Lung (tissue), 17 donors: ENCODE measurements at places on chromosomes 5 and 9. TPM values are rescaled to one million over a fixed set of nuclear protein-coding genes. Genes with fewer than 3 reads are reported as not detected.

The C9orf50 gene
- total RNA-seq = 0.28 TPM

The CDKN2B gene
- total RNA-seq = 16.1 TPM

The PLCXD3 gene
- 2.1 TPM for total RNA-seq

The FBP2 gene
- not detected for total RNA-seq

The COL23A1 gene
- total RNA-seq = 4.4 TPM

The ANKRD33B gene
- total RNA-seq = 2.2 TPM

The CREBRF gene
- total RNA-seq = 22.8 TPM

The ETF1 gene
- total RNA-seq = 58.5 TPM

The LTC4S gene
- total RNA-seq = 4.0 TPM

DNA sequence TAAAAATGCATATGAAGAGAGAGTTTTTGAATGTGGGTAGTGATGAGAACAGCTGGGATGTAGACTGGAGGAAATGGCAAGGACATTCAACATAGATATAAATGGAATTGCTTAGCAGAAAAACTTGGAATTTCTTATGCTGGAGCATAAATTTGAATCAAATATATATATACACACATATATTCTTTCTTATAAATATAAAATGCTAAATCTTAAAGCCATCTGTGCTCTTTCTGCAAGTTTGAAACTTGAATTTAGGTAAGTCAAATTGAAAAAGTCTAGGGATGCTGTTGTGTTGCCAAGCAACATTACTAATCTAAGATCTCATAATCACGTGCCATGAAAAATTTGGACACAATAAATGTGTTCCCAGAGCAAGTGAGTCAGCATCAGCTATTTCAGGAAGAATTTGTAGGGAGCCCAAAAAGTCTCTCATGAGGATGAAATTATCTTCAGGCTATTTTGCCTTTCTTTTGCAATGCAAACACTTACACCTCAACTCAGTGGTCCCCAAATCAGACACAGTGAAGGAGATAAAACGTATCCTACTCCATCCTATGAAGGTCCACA is 58.4 kb upstream of the ALDH1A1 start:
- H3K4me1 ChIP-seq = no peaks in the 10 kb centered on the region
- H3K27ac ChIP-seq = peak overlapping the region; percentile 21
- no peak for DNase-seq
- H3K27me3 ChIP-seq = no peaks in the 10 kb centered on the region
- H3K4me3 ChIP-seq = no peak overlapping the region

DNA sequence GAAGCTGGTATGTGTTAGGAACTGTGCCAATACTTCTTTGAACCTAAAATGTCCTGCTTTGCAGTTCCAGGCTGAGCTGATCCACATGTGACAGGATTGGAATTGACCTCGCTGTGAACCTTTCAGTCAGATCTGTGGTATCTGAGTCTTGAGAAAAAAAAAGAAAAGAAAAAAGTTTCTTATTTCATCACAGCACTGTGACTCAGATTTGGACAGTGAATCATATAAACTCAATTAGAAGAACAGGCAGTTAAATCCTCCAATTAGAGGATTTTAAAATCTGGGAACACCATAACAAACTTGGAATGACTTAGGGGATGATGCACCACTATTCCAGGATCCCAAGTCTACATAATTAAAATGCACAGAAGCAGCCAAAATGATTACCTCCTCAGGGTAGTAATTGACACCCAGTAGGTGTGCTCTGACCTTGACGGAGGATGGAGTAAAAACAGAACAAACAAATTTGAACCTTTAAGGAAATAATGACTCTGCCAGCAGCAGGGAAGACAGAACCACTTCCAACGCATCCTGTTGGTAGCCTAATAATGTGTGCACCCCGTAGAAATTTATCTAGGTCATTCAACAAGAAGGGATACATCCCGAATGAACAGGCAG is 57.8 kb upstream of the RAI14 start:
- H3K36me3 ChIP-seq = no peaks in the 10 kb centered on the region
- DNase-seq = peak; percentile 55
- no peak overlapping the region for H3K4me3 ChIP-seq
- no peak overlapping the region for H3K27ac ChIP-seq
- peaks cover 18% of the 10 kb centered on the region for H3K4me1 ChIP-seq
- no peaks in the 10 kb centered on the region for H3K27me3 ChIP-seq

- no peak overlapping the region for H3K4me3 ChIP-seq
- no peak overlapping the region for H3K27ac ChIP-seq
- no peaks in the 10 kb centered on the region for H3K36me3 ChIP-seq
- peak; percentile 93 for DNase-seq
- H3K27me3 ChIP-seq = no peaks in the 10 kb centered on the region
- H3K4me1 ChIP-seq = peaks cover 5% of the 10 kb centered on the region
Observed at GRCh38 chr5:170597872-170598271, 94.1 kb downstream of the KCNIP1 start.

- H3K4me1 ChIP-seq = no peaks in the 10 kb centered on the region
- no peaks in the 10 kb centered on the region for H3K27me3 ChIP-seq
- DNase-seq = no peak
- H3K27ac ChIP-seq = no peak overlapping the region
- no peaks in the 10 kb centered on the region for H3K36me3 ChIP-seq
- H3K4me3 ChIP-seq = no peak overlapping the region
Observed at GRCh38 chr9:16681652-16681987, 188.8 kb downstream of the BNC2 start.

DNA sequence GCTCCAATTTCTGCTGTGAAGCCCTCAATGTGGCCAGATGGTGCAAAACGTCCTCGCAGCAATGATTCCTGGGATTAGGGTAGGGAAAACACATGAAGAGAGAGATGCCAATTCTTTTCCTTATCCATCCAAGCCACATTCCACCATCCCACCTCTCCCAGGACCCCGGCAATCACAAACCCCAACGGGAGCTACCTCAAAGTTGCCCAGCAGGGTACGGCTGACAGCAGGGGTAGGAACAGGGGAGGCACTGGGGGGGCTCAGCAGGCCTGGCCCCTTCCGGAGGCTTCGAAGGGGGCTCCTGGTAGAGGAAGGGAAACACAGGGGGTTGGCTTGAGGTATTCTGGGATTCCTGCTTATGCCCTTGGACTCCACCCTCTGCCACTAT is 3.4 kb upstream of the STOML2 start:
- peaks cover 34% of the 10 kb centered on the region for H3K36me3 ChIP-seq
- H3K4me1 ChIP-seq = peaks cover 19% of the 10 kb centered on the region
- H3K4me3 ChIP-seq = no peak overlapping the region
- no peaks in the 10 kb centered on the region for H3K27me3 ChIP-seq

- H3K4me3 ChIP-seq = no peak overlapping the region
- no peaks in the 10 kb centered on the region for H3K27me3 ChIP-seq
- H3K27ac ChIP-seq = no peak overlapping the region
Observed at GRCh38 chr9:94175669-94176068, 83.4 kb upstream of the ZNF169 start.

GRCh38 chr9:26462213-26462612 is 430.4 kb downstream of the CAAP1 start:
- no peak for DNase-seq
- H3K4me1 ChIP-seq = no peaks in the 10 kb centered on the region
- no peaks in the 10 kb centered on the region for H3K36me3 ChIP-seq
- H3K4me3 ChIP-seq = no peak overlapping the region

GRCh38 chr9:86508208-86508903 is 154.1 kb upstream of the TUT7 start:
- no peaks in the 10 kb centered on the region for H3K27me3 ChIP-seq
- no peaks in the 10 kb centered on the region for H3K36me3 ChIP-seq
- no peak for DNase-seq
- H3K4me3 ChIP-seq = no peak overlapping the region
- no peak overlapping the region for H3K27ac ChIP-seq
- no peaks in the 10 kb centered on the region for H3K4me1 ChIP-seq

DNA sequence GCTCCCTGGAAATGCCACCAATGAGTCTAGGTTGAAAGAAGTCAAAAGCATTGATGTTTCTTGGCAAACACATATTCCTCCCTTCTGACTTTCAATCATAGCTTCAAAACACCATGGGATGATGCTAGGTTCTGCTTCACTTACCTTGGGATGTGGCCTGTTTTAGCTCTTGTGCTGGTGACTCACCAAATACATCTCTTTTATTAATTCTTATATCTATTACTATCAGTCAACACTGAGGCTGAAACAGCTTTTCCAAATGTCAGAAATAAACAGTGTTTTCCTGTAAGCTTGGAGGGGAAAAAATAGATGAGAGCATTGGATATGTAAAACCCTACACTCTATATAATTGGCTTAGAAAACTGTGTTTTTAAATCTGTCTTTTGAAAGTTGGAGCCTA is 245.4 kb upstream of the NREP start:
- no peak overlapping the region for H3K4me3 ChIP-seq
- no peaks in the 10 kb centered on the region for H3K4me1 ChIP-seq
- H3K27ac ChIP-seq = no peak overlapping the region
- H3K36me3 ChIP-seq = no peaks in the 10 kb centered on the region

DNA sequence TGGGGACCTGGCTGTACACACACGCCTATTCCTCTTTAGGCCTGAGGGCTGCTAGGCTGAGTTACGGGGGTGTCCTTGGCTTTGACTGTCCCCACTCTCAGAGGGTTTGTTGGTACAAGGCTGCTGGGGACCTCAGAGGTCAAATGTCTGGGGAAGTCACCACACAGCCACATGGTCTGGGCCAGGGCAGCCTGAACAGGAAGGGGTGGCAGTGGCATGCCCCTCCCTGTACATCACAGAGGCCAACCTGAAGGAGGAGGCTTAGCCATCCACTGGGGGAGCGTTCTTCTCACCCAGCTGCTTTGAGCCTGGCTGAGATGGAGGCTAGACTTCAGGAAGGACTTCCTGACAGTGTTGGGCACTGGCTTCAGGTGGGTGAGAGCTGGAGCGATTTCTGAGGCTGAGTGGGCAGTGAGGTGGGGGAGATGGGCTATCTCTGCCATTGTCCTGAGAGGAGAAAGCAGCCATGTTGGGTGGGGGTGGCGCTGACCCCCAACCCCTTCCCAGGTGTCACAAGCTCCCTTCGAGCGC is 36.3 kb downstream of the CXXC5 start:
- no peaks in the 10 kb centered on the region for H3K4me1 ChIP-seq
- no peak overlapping the region for H3K4me3 ChIP-seq
- H3K36me3 ChIP-seq = no peaks in the 10 kb centered on the region

DNA sequence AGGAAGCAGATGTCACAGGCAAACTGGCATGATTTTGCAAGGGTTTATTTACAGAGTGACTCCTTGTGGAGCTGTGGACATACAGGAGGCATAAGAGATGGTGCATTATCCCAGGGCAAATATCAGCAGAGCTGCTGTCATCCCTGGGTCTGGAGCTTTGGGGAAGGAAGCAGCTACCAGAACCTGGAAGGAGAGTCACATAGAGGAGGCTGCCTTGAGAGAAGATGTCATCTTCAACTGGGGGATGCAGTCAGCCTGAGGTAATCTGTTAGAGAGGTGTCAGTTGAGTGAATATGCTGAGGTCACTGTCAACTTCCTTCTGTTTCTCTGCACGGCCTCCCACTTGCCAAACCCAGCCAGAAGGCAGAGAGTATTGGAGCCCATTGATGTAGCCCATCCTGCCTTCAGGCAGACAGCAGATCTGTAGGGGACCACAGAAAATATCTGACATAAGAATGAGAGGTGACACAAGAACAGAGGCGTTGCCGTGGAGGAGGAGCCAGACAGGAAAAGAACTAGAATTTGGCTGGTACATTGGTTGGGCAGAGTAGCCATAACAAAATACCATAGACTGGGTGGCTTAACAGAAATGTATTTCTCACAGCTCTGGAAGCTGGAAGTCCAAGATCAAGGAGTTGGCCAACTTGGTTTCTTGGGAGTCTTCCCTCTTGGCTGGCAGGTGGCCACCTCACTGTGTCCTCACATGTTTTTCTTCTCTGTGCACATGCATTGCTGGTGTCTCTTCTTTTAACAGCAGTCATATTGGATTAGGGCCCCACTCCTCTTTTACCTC is 102.8 kb downstream of the SNX18 start:
- H3K27me3 ChIP-seq = no peaks in the 10 kb centered on the region
- no peak for DNase-seq
- no peak overlapping the region for H3K4me3 ChIP-seq
- no peaks in the 10 kb centered on the region for H3K36me3 ChIP-seq
- no peak overlapping the region for H3K27ac ChIP-seq
- H3K4me1 ChIP-seq = no peaks in the 10 kb centered on the region

DNA sequence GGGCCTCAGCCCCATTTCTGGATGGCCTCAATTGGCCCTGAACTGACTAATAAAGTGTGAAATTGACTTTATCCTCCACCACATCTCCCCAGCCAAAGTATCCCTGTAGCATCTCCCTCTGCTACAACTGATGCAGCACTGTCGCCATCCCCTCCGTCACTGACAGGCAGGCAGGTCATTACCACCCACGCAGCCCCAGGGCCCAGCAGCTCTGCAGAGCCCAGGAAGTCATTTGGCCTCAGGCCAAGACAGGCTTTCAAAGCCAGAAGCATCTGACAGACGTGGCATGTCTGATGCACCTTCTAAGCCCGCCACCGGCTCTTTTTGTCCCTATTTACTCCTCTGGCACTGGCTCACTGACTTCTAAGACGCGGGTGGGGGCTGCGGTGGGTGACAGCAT is 65.3 kb downstream of the ARHGEF37 start:
- peak; percentile 86 for DNase-seq
- H3K27ac ChIP-seq = no peak overlapping the region
- H3K4me1 ChIP-seq = no peaks in the 10 kb centered on the region
- H3K4me3 ChIP-seq = no peak overlapping the region

GRCh38 chr5:141338538-141339306 is at the start of gene PCDHGA2:
PCDHGA2 (plus strand) TSS chr5:141338760.
- H3K36me3 ChIP-seq = no peaks in the 10 kb centered on the region
- peak; percentile 72 for DNase-seq
- H3K27ac ChIP-seq = peak within 1 kb of the TSS; percentile 87

- H3K27ac ChIP-seq = no peak overlapping the region
- no peak for DNase-seq
- H3K4me3 ChIP-seq = no peak overlapping the region
- peaks cover 36% of the 10 kb centered on the region for H3K36me3 ChIP-seq
Observed at GRCh38 chr5:134813407-134813806, 32.4 kb upstream of the C5orf24 start.

GRCh38 chr5:10736354-10736753 is 24.7 kb downstream of the DAP start:
- peaks cover 3% of the 10 kb centered on the region for H3K4me1 ChIP-seq
- no peak overlapping the region for H3K4me3 ChIP-seq
- no peak for DNase-seq
- H3K27me3 ChIP-seq = no peaks in the 10 kb centered on the region
- no peak overlapping the region for H3K27ac ChIP-seq

GRCh38 chr5:159422361-159422760 is 92.1 kb upstream of the IL12B start:
- H3K36me3 ChIP-seq = no peaks in the 10 kb centered on the region
- H3K27ac ChIP-seq = no peak overlapping the region
- DNase-seq = no peak

- no peaks in the 10 kb centered on the region for H3K36me3 ChIP-seq
- H3K27me3 ChIP-seq = no peaks in the 10 kb centered on the region
- no peak for DNase-seq
- H3K4me3 ChIP-seq = no peak overlapping the region
- H3K4me1 ChIP-seq = peaks cover 19% of the 10 kb centered on the region
Observed at GRCh38 chr5:143218517-143219170, 184.8 kb downstream of the NR3C1 start.

DNA sequence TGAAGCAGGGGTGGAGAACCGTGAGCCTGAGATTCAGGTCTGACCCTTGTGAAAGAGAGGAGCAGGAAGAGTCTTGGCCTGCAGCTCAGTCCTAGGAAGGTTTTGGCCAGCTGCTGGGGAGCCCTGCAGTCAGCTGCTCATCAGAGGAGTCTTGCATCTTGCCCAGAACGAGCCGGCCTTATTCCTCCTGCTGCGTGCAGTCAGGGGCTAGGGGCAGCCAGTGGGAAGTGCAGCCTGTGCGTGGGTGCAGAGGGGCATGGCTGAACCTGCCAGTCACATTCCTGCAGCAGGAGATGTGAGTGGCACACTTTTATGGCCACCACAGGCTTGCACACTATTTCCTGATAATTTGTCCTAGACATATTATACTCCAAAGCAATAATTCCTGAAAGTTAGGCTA is 278.7 kb downstream of the NPR3 start:
- H3K36me3 ChIP-seq = no peaks in the 10 kb centered on the region
- H3K4me1 ChIP-seq = no peaks in the 10 kb centered on the region
- no peak overlapping the region for H3K27ac ChIP-seq
- no peaks in the 10 kb centered on the region for H3K27me3 ChIP-seq
